CD4-positive, alpha-beta T cell treated with Interleukin-1 beta for 1 hour (primary cell): ENCODE measurements at places on chromosomes 16 and 17.
A peak's percentile ranks its signal among the peaks of the same experiment; 100 is the strongest.

DNA sequence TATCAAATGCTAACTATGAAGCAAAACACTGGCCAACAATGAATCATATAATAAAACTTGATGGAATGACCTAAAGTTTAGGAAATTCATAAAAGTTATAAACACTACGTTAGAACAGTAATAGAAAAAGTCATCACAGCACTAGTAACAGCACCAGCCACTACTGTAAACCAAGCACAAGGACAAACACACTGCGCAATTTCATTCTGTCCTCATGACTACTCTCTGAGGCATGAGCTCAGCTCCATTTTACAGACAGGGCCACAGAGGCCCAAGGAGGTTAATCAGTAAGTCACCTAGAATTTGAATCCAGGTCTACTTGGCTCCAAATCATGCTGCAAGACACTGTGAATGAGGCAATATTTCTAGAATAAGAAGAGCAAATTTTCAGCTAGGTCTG is 13.4 kb downstream of the EMC8 start:
- no peak for DNase-seq

DNA sequence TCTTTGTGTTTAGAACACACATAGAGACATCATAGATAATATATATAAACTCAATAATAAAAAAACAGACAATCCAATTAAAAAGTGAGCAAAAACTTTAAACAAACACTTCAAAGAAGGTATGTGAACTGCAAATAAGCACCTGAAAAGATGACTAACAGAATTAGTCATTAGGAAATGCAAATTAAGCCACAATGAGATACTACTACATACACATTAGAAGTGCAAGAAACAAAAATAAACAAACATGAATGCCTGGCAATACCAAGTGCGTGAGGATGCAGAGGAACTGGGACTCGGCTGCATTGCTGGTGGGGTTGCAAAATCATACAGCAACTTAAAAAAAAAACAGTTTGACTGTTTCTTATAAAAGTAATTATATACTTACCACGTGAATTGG is 799.0 kb downstream of the KCNJ2 start:
- no peak for DNase-seq

GRCh38 chr16:11379420-11379819 is 34.2 kb downstream of the RMI2 start:
- DNase-seq, result peak; percentile 43

GRCh38 chr17:60601447-60602384 is 1.7 kb downstream of the PPM1D start:
- peak; percentile 59 for DNase-seq

DNA sequence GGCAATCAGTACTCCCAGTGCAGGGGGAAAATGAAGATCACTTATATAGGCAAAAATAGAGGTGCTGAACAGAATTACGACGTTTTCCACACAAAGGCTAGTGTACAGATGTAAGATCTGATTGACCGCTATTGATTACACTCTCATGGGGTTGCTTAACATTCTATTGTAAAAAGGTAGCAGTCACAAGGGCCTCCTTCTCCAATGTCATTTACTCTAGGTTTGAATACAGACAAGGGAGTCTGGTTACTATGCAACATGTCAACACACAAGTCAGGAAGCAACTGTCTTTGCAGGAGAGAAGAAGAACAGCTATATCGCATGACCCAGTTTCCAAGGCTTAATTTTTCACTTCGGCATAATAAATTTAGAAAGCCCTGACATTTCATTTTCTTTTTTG is 7.9 kb downstream of the KRT37 start:
- DNase-seq, result no peak

DNA sequence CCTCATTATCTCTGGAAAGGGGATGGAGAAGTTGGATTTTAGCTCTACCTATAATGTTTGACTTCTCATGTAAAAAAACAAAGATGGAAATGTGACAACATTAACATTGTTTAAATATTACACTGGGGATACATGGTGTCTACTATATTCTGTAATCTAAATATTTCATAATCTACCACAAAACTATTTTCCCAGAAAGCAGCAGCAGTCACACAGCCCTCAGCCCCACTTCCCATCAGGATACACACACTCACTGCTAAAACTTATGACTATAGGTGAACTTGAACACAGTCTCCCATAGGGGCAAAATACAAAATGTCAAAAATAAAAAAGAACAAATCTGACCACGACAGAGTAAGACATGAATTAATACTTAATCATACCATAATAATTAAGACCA is 95.7 kb downstream of the KANSL1 start:
- no peak for DNase-seq

DNA sequence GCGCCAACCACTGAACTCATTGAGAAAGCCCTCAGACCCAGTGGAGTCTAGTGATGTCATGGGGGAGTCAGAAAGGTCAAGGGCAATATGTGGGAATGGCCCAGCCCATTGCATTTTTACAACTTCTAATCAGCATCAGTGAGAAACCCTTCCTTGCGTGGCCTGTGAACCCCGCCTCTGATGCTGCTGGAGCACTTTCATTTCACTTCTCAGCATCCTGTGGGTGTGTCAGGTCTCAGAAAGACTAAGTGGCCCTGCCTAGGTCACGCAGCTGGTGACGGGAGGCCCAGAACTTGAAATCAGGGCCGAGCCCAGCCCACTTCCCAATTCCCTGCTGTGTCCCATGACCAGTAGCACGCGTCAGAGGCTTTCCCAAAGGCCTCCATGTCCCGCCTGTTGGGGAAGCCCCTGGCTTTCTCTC is 6.1 kb downstream of the DNAI2 start:
- DNase-seq, result peak; percentile 81

DNA sequence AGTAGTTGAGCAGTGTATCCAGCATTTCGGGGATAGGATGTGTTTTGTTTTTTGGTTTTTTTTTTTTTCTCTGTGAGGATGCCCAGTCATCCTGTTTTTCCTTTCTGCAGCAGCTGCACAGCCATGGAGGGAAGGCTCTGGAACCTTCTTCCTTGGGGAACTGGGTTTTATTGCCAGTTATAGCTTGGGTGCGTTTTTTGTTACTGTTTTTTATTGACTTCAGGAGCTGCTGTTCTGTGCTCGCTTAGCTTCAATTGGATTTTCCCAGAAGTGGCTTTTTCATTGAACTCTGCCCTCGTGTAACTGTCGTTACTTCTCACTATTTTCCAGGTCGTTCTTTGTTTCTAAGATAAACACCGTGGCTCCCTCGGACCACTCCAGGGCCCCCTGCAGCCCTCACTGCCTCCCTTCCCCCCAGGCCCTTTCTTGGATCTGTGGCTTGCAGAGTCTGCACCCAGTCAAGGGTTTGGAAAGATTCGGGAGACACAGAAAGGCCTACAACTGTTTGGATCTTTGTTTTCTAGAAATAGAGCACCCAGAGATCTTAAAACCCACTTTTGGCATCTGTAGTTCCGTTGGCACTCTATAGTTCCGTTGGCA is 119.7 kb upstream of the CACNG5 start:
- DNase-seq, result no peak
